ENCODE measurements at places on chromosomes 4 and X. TPM values are rescaled to one million over a fixed set of nuclear protein-coding genes. Genes with fewer than 3 reads are reported as not detected.
A peak's percentile ranks its signal among the peaks of the same experiment; 100 is the strongest.

Gene RPL39
- 2,333 TPM for polyA plus RNA-seq

DNA sequence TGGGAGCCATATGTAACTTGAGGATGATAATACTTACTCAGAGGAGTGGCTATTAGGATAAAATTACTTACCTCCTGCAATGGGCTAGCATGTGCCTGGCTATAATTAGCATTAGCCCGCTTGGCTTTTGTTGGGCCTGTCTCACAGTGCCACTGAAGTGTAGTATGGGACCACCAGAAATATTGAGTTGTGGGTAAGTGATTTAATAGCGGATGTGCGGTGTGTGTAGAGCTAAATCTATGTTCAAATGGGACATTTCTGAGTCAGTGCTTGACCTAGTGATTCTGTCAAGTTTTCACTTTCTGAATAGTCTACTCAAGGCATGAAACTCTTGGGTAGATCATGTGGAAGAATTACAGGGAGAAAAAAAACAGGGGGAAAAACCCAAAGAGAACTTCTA is 3.5 kb upstream of the CLNK start:
- DNase-seq = no peak

Gene FAM9B
- polyA plus RNA-seq = not detected

- no peak for DNase-seq
These were observed 10.3 kb downstream of the SNX25 start for GRCh38 chr4:185219551-185220344.

DNA sequence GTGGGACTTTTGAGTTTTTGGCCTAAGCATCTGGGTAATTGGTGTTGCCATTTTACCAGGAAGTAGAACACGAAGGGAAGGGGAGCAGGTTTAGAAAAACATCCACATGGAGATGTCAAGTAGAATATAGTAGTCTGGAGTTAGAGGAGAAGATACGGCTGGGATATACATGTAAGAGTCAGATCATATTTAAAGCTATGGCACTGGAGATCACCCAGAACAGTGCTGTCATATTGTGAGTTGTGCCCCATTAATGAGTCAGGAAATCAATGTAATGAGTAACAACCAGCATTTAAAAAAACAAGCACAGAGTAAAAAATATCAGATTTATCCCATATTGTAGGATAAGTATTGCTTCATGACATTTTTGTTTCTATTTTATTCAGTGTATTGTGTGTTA is 4.2 kb downstream of the GSTCD start:
- DNase-seq = no peak

Gene MAGEA9B
- polyA plus RNA-seq = not detected

- DNase-seq = peak; percentile 86
These were observed 194.4 kb downstream of the CBR4 start for GRCh38 chr4:168815379-168816345.

Gene POU4F2
- not detected for polyA plus RNA-seq

GRCh38 chrX:149570668-149571067 is 16.6 kb downstream of the MAGEA9B start:
- peak; percentile 37 for DNase-seq
